ENCODE measurements at places on chromosomes 1 and 21.

DNA sequence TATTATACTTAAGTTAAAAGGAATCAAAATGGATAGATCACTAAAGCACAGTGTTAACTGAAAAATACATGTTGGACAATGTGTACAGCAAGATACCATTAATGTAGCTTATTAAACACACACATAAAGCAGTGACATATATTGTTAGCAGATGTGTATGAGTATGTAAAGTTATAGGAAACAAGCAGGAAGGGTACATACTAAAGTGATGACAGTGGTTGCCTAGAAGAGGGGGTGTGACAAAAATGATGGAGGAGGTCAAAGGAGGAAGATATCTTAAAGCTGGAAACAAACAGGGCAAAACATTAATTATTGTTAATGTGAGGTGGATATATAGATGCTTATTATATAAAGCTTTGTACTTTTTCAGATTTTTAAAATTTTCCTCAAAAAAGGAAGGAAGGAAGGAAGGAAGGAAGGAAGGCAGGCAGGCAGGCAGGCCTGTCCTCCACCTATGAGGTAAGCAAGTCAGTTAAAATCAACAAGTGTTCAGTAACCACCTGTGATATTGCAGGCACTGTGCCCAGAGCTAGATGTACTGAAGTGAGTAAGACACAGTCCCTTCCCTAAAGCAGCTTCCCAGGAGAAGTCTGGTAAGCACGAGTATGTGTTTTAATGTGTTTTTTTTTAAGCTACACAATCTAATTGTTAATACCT, 252.9 kb upstream of the NR5A2 start:
- DNase-seq = no peak

DNA sequence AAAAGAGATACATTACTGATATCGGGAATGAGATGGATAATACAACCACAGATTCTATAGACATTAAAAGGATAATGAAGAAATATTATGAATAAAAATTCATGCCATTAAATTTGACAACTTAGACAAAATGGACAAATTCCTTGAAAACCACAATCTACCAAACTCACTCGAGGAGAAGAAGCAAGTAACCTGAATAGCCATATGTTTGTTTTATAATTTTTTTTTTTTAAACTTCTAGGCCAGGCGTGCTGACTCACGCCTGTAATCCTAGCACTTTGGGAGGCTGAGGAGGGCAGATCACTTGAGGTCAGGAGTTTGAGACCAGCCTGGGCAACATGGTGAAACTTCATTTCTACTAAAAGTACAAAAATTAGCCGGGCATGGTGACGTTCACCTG, 327.9 kb downstream of the VAV3 start:
- no peak for DNase-seq

- DNase-seq = no peak
These were observed 6.6 kb downstream of the GLIS1 start for GRCh38 chr1:53732409-53732808.

DNA sequence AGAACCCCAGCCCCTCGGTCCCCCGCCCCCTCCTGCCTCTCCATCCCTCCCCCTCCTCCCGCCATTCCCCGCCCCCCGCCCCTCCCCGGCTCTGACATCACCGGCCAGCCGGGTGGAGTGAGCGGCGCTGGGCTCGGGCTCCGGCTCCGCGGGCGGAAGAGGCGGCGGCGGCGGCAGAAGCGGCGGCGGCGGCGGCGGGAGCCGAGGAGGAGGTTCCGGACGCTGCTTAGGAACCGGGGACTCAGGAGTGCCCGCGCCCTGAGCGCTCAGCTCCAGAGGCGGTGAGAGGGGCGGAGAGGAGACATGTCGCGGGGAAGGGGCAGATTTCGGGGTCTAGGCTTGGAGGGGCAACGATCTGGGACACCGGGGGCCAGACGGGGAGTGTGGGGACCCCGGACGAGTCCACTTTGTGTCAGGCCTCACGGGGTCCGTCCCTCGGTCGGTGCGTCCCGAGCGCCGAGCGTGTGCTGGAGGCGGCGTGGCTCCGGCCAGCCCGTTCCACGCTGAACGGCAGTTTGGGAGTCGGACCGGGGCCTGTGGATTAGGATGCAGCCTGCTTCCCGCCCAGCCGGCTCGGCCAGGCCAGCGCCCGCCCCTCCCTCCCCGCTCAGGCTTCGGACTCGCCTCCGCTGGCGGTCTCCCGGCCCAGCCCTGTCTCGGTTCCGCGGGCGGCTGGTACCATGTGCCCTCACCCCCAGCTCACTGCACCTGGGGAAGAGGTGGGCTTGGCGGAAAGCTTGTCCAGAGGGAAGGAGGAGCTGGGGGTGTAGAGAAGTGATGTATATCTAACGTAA, at the start of gene PEA15:
Gene PEA15, plus strand, starts transcription at position 143 of the 794 bp plus-strand sequence. CDS start 6,161 bp downstream, outside the sequence.
- peak; percentile 64 for DNase-seq

- no peak for DNase-seq
These were observed 5.4 kb downstream of the VPS45 start for GRCh38 chr1:150072959-150073358.

GRCh38 chr1:57530206-57530910, 106.5 kb upstream of the DAB1 start:
- DNase-seq = no peak

DNA sequence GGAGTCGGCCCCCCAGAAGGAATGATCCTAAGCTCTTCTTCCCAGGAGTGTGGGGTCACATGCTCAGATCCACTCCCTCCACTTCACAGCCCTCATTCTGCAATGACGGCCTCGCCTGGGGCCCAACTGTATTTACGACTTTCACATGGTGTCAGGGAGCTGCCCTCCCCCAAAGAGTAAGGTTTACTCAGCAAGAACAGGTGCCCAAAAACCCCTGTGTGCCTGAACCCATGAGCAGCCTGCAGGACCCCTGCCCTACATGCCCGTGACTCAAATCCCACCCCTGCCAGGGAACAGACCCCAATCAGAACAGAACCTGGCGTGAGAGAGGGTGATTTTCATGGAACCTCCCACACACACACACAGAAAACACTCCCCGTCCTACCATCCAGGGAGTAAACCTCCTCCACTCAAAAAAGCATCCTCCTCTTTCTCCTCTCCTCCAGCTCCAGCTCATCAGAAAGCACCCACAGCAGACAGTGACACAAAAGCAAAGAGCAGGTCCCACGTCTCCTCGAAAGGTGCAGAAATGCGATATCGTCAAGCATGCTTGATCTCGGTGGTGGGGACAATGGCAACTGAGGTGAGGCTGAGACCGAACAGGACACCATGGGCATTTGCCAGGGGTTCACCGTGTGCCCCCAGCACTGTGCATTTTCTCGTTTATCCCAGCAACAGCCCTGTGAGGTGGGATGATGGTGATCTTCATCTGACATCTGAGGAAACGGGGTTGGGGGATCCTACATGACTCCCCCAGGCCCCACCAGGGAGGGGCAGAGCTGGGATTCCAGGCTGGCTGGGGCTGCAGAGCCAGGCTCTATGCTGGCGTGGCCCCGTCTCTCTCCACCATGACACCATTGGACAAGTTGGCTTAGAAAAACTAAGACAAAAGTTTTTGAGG, 397.9 kb downstream of the NPHP4 start:
- no peak for DNase-seq

DNA sequence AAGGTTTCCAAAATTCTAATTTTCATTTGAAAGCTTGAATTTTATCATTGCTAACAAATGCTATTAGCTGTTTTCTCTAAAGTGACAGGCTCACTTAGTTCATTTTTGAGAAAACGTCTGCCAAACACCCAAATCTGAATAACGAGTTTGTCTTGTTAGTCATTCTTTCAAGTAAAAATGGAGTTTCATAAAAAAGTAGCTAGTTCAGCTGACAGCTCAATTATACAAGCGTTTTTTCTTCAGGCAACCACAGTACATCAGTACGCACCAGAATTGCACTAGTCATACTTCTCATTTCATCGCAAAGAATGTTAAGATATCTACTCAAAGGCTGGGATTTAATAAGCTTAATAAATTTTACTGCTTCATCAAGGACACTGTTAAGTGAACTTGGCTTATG, 72.3 kb upstream of the SLFNL1 start:
- no peak for DNase-seq

GRCh38 chr21:15210235-15210678, 145.5 kb upstream of the NRIP1 start:
- no peak for DNase-seq

DNA sequence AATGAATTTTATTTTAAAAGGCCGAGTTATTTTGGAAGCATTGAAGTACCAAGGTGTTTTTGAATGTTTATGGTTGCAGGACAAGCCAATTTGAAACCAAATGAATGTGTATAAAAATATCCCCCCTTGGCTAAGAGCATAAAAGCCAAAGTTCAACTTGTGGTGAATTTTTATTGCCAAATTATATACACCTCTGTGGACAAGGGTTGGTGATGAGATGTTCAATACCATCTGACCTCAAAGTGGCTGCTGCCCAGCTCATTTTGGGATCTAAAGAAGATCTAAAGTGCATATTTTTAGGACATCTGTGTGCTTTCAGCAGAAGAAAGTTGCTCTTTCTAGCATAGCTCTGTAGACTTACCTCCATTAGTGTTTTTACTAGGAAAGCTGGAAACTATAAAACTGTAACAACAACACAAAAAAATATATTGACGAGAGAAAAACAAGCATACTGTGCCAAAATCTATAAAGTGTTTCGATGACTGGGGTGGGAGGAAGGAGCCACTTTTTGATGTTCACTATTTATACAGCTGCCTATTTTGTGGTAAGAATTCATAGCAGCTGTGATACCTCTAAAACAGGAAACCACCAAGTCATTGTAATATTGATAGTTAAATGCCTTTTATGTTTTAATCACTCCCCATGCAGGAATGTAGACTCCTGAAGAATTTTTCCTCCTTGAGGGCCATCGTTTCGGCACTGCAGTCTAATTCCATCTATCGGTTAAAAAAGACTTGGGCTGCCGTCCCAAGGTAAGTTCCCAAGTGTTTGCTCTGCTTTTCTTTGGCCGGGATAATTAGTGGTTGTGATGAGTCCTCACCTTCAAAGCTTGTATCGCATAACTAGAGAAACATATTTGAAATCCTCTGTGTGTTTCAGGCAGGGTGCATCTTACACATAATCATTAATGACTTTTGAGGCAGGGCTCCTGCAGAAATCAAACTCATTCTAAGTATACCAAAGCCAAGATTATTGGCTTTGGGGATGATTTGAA, 83.2 kb downstream of the RGL1 start:
- DNase-seq = no peak

- no peak for DNase-seq
These were observed 434.0 kb upstream of the RUNX1 start for GRCh38 chr21:35482933-35483662.

- DNase-seq = no peak
These were observed 68.9 kb downstream of the DUSP10 start for GRCh38 chr1:221672965-221673364.

- DNase-seq = no peak
These were observed 14.7 kb downstream of the TMCO1 start for GRCh38 chr1:165753934-165754333.

DNA sequence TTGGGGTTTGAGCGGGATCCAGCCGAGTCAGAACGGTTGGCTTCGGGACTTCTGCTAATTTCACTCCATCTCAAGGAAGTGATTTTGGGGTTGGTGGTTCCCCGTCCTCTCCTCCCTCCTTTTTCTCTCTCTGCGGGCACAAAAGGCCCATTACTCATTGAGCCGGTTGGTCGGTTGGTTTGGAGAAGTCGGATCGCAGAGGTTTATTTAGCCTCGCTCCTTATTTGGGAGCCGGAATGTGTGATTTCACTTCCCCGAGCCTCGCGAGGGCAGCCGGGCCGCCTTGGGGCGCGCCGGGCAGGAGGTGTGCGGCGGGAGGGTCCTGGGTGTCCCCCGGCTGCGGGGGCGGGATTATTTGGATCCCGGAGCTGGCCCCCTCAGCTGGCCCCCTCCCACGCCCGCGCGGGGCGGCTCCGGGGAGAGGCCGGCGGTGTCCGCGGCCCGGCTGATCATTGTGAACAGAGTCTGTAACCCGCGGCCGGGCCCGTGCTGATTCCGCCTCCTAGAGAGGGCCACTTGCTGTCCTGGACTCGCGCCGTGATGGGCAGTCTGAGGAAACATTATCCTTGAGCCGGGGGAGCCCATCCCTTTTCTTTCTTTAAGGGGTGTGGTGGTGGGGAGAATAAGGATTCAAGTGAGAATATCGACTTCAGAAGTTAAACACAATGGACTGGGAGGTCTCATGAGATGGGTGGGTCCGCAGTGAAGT, 1.2 kb downstream of the MAPKAPK2 start:
- no peak for DNase-seq

DNA sequence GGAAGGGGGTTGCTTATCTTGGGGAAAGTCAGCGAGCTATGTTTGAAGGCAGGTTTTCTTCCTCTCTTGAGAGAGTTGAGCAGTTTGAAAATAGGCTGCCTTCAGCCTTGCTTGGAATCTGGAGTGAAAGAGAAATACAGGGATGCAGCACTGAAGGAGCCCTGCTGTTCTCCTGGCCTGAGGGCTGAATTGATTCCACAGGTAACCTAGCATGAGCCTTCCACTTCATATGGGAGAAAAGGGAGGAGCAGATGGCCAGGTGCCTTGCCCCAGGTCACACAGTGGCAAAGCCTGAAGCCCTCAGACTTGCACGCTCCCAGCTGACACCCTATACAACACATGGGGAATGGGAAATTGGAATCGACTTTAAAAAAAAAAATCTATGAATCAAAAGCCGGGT, 88.0 kb upstream of the WLS start:
- DNase-seq = no peak

DNA sequence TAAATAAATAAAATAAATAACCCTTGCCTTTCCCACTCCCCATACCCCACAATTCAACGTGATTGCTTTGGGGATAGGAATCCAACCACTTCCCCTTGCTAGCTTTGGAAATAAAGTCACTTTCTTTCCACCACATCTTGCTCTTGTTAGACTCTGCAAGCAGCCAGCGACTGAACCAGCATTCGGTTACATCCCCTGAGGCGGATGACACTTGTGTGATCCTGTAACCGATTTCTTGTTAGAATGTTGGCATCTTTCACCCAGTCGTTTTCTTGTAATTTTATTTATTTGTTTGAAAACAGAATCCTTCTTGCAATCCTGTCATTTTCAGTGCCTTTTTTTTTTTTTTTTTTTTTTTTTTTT, 1.6 kb upstream of the IFNGR2 start:
- DNase-seq = no peak

DNA sequence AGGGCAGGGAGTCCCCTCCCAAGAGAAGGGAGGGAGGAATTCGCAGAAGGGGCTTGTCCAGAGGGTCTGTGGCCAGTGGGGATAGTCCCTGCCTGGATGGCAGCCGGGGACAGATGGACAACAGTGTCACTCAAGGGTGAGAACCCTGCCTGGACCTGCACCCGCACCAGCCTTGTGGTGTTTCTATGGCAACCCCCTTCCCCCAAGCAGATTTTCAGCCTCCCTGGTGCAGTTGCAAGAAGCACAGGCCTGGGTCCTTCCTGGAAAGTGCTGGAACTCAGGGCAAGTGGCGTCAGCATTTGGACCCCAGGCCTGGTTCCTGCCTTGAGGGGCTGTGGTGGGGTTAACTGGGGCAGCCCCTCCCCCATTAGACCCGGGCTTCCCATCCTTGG, 83.8 kb upstream of the ACTL8 start:
- no peak for DNase-seq

- DNase-seq = no peak
These were observed 31.2 kb downstream of the MTARC1 start for GRCh38 chr1:220817907-220818306.

GRCh38 chr1:172662464-172663109, 3.7 kb downstream of the FASLG start:
- peak; percentile 79 for DNase-seq

Measured in stimulated activated CD8-positive, alpha-beta memory T cell treated with anti-CD3 and anti-CD28 coated beads, Interleukin-2, amount 100 ng/mL, for 48 hours (primary cell).